ENCODE measurements at places on chromosomes 5 and 9.

DNA sequence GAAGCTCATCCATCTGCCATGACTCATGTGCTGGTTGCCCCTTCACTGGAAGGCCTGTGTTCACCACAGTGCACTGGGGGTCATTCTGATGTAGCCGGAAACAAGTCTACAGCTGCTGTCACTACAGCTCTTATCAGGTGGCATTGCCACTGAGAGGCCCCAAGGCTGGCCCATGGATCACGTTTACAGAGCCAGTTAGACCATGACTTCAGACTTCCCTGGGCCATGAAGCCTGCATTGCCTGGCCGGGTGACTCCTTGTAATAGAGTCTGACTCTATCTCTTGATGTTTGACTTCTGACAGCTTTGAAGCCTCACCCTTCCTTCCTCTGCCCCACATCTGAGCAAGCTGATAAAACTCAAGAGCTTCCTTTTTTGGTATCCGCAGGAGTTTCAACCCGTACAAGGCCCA lies 473.5 kb upstream of the DAP start:
- peak; percentile 12 for DNase-seq

DNA sequence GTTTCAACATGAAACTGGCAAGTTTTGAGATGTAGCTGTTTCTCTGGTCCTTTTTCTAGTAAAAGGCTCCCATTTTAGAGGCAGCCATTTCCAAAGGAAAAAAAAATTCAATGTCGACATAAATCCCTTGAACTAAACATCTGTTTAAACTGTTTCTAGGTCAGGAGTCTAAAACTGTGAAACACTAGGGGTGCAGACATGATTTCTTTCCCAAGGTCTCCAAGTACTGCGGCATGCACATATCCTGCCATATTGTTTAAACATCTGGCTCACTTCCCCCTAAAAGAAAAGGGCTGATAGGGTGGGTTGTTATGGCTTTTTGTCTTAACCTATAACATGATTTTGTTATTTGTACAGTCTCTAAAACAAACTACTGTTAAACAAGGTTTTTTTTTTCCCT lies 51.1 kb downstream of the NFIB start:
- DNase-seq, result no peak

GRCh38 chr5:116410336-116410890 lies 164.2 kb downstream of the SEMA6A start:
- no peak for DNase-seq

DNA sequence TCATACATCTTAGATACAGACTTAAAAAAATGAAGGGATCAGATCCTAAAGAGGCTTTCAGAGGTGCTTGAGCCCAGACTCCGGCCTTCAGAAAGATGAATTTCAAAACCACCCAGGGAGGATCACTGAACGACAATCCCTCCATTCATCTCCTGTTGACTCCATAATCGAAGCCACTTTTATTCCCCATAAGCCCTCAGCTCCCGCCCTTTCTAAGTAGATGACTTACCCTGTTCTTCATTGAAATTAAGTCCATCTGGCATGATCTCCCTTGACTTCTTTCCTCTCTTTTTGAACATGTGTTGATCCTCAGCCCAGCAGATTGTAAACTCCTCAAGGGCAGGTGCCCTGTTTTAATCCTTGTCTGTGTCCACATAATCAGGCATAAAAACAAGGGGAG lies 50.8 kb upstream of the ASTN2 start:
- no peak for DNase-seq

DNA sequence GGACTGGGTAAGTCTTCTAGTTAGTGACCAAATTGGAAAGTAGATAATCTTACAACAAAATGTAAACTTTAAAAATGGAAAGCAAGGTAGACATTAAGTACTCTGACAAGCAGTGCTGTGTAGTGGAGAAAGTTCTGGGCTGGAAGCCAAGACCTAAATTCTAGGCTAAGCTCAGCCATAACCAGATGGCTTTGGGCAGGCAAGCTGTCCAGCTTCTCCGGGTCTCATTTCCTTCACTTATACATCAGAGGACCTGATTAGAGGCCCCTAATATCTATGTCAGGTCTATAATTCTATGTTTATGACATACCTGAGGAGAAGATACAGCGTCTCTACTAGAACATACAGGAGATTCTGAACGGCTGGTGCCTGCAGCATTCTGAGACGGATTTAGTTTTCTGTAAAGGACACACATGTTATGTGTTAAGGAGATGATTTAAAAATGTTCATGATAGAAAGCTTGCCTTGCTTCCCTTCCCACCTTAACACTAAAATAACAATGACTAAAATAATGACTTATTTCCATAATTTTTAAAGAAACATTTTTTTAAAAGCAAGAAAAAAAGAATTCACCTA lies 61.2 kb downstream of the ELL2 start:
- DNase-seq, result no peak

DNA sequence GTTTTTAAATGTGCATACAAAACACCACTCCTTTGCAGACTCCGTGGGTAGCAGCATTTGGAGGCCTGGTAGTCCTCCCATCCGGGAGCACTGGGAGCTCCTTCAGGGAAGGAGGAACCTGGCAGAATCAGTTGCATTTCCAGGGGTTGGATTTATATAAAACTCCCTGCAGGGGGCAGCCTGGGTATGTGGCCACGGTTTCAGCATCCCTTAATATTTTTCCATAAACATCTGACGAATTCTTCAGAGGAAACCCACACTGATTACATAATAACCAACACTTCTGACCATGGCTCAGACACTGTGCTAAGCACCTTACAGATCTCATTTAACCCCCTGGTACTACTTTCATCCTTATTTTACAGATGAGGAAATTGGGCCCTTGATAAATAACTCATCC lies 6.1 kb upstream of the AFAP1L1 start:
- DNase-seq, result no peak

DNA sequence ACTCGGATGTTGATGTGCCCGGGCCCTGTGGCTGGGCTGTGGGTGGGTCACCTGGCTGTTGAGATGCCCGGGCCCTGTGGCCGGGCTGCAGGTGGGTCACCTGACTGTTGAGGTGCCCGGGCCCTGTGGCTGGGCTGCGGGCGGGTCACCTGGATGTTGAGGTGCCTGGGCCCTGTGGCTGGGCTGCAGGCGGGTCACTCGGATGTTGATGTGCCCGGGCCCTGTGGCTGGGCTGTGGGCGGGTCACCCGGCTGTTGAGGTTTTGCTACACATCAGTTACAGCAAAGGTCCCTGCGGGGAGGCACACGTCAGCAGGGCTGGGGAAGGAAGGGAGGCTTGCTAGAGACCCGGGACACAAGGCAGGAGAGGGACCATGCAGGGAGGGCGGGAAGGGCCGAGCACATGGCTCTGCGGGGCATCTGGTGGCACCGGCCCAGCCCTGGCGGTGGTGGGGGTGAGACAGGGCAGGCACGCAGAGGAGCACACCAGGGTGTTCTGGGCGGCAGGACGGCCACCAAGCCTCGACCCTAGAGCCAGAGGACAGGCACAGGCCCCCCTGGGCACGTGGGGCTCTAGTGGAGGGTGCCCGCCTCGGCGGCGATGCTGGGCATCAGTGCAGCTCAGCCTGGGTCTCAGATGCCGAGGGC lies 35.4 kb downstream of the PNPLA7 start:
- no peak for DNase-seq

GRCh38 chr5:160919626-160920025 lies 67.6 kb upstream of the ATP10B start:
- no peak for DNase-seq

- DNase-seq, result peak; percentile 87
Measured at GRCh38 chr9:89418882-89419640, 78.9 kb downstream of the SEMA4D start.
